Fibroblast of skin of right quadriceps (primary cell): ENCODE measurements at places on chromosomes 4 and X.

- DNase-seq: no peak
These were observed 247.2 kb downstream of the BMPR1B start for GRCh38 chr4:95004912-95005311.

GRCh38 chrX:103774070-103774642, 2.5 kb upstream of the PLP1 start:
- peak; percentile 38 for DNase-seq

GRCh38 chr4:7526929-7527535, 92.3 kb upstream of the PSAPL1 start:
- no peak for DNase-seq

DNA sequence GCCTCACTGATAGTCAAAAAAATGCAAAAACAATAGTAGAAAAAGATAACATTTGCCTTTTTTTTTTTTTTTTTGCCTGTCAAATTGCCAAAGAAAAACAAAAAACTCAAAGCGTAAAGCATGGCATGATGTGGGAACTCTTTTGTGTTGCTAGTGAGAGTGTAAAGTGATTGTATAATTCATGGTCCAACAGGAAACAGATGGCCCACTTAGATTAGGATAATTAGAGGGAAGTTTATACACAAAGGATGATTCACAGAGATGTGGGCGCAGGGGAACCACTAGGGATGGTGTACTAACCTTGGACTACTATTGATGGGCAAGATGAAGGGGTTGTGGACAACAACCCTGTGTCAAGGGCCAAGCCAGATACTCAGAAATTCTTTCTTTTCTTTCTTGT, 16.4 kb downstream of the MCUB start:
- DNase-seq: peak; percentile 17

GRCh38 chrX:150375243-150375770, 12.2 kb downstream of the MAMLD1 start:
- no peak for DNase-seq

GRCh38 chrX:40855411-40855810, 120.1 kb upstream of the MED14 start:
- DNase-seq: peak; percentile 1

GRCh38 chr4:154421618-154422017, 70.0 kb downstream of the DCHS2 start:
- DNase-seq: no peak

DNA sequence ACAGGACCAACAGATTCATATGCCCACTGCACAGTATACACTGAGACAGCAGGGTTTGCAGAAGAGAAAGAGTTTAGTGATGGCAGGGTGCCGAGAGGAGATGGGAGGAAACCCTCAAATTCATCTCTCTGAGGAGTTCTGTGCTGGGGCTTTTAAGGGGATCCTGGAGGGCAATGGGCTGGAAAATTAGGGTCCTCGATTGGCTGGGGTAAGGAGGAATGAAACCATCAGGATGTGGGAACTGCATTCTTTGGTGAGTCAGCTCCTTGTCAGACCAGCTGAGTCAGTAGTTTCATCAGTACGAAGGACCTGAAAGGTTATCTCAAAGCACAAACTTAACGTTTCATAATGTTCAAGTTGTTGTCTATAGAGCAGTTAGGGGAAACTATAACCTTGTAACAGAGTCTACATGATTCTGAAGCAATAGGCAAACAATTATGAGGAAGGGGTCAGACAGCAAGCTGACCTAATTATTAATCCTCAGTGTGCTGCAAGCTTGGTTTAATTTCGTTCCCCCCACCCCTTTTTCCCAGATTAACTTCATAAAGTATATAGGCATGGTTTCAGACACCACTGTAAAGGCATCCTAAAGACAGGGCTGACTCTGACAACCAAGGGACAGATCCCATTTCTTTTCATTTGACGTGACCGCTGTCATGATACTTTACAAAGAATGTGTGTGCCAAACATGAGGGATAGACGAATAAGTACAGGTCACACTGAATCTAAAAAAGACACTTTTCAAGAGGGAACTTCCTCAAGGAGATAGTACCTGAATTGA, 1.5 kb upstream of the MSMO1 start:
- DNase-seq: peak; percentile 90

DNA sequence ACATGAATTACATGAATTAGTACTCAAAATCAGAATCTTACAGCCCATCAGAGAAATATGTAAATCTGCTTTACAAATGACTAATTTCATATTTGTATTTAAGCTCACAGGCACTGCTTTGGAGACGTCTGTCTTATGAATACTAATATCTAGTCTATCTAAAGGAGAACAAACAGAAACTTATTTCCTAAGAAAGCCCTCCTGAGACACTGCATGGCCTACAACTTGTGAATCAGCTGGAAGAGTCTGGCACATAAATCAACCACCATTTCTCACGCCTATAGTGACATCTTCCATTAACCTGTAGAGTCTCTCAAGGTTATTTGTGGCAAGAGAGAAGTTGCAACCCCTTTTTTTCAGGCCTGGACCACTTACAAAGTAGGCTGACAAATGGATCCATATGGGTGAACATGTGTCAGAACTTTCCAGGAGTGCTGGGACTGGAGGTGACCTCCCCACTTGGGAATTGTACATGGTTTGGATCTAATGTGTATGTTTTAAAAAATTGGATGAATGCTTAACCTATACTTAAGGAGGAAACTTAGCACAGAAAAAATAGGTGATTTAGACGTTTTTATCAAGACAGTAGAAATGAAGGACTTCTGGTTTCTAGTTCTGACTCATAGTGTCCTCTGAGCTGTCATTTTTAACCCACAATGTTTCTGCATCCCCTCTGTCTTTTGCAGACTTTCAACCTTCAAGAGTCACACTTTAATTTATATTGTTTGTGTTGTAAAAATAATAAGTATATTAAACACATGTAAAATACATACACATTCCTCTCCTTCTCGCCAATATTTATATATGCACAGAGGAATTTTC, 83.2 kb upstream of the ARHGAP24 start:
- DNase-seq: peak; percentile 1

DNA sequence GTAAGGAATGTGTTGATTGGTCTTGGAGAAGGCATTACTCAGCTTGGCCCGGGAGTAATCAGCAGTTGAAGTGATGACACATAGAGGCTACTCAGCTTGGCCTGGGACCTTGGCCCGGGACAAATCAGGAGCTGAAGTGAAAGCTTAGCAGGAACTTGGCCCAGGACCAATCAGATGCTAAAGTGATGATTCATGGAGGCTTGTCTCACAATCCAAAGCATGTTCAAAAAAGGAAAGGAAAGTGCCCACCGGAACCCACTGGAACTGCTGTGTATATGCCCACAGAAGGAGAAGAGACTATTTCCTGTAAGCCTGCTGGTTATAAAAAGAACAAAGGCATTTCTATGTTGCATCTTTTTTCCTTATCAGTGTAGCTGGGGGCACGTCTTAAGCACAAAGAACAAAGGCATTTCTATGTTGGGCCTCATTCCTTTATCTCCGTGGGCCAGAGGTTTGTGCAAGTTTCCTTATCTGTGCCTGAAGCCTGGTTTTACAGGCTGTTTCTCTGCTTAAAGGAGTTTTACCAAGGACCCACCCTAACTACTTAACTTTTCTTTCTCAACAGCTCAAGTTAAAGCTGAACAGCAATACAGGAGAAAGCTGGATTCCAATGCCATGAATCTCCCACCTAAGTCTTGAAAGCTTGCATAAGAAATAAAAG, 1176.7 kb downstream of the NLGN4X start:
- DNase-seq: peak; percentile 81

DNA sequence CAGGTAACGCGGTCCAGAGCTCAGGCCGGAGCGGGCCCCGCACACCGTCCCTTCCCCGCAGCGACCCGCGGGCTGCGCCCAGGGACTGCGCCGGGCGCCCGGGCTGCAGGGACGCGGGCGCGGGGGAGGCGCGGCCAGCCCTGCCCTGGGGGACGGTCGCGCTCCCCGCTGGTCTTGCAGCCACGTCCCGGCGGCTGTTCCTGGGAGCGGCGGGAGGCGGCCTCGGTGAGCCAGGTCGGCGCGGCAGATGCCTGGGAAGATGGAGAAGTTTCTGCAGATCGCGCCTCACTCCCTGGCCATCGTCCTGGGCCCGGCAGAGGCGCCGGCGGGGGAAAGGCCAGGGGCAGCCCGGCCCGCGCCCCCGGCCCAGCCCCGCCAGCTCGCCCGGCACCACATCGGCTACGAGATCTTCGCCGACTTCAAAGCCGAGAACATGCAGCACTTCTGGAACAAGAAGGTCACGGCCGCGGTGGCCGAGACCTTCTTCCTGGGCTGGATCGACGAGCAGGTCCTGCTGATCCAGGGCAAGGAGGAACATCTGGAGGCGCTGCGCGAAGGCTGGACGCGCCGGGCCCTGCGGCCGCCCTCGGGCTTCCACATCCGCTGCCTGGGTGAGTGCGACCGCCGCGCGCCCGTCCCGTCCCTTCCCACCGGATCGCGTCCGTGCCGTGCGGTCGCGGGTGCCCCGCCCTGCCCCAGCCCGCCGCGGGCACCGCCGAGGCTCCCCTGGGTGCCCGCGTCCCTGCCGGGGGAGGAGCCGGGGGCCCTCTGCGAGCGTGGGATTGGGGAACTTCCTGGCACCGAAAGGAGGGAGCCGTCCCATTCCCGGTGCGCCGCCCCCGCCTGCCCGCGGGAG, 107.4 kb upstream of the STOX2 start:
- no peak for DNase-seq

DNA sequence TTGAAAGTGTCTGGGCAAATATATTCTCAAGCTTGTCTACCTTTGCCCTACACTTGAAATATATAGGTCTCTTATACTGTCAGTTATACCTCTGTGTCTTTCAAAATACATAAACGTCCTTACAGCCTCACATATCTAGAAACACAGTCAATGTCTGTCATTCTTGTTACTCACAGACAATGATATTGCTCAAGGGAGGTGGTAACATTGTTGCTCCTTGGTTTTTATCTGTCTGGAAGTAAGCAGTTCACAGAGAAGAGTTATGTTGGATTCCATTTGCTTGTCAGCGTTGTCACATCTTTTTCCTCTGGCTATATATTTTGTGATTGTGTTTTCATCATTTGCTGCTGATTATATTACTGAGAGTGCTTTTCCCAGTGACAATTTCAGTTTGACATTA, 1528.9 kb downstream of the PCDH7 start:
- no peak for DNase-seq

DNA sequence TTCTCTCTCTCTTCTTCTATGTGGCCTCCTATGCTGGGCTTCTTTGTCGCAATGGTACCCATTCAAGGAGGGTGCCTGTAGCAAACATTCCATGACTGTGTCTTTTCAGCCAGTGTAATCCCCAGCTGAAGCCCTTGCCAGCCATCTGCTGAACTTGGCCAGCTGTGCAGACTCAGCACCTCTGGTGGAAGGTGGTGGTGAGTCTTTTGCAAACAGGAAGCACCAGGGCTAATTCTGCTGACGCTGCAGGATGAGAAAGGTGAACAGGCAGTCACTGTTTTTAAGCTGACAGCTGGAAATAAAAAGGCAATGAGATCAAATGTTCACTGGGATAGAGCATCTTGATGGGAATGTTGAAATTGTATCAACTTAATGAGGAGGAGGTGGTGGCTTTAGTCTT, 298.7 kb upstream of the CLNK start:
- no peak for DNase-seq

GRCh38 chr4:7226439-7226838, 34.1 kb downstream of the SORCS2 start:
- no peak for DNase-seq

GRCh38 chr4:153212736-153213135, 8.5 kb downstream of the TRIM2 start:
- DNase-seq: no peak

DNA sequence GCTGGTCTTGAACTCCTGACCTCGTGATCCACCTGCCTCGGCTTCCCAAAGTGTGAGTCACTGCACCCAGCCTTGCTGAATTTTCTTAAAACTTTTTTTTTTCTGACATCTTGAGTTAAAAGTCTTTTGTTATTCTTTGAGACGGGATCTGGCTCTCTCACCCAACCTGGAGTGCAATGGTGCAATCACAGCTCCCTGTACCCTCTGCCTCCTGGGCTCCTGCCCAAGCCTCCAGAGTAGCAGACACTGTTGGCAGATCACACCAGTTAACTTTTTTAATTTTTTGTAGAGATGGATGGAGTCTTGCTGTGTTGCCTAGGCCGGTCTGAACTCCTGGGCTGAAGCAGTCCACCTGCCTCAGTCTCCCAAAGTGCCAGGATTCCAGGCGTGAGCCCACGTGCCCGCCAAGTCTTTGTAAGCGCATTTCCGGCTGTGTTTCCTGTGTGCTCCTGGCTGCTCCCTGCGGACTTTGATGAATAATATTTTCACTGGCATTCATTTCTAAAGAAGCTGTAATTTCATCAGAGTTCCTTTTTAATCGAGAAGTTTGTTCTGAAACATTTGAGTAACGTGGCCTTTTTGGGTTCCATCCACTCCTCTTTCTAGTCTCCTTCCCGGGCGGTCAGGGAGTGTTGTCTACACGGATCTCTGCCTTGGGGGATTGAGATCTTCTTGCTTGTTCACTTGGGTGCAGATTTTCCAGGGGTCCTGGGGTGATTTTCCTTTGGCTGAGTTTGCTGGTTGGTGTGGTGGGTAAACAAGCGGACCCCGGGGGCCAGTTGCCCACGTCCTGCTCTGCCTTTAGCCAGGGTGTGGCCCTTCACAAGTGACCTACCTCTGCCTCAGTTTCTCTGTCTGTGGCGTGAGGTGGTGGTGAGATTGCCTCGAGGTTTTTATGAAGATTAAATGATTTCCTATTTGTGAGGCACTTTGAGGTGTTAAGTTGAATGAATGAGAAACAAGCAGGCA, 44.4 kb downstream of the PCGF3 start:
- DNase-seq: peak; percentile 41

DNA sequence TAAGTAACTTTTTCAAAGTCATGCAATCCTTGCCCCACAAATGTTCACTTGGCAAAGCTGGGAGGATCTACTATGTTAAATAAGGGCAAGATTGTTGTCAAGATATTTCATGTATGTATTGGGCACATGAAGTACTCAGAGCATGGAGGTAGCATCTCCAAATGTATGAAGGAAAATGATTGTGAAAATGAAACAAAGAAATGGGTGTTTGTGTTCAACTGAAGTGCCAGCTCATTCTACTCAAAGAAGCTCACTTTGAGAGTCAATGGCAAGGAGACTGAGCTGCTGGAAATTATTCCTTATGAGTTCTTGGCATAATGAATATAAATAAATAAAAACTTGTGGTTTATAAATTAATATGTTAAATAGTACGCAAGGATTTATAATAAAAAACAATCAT, 124.5 kb upstream of the ARSJ start:
- no peak for DNase-seq

GRCh38 chr4:44632089-44632488, 19.3 kb downstream of the YIPF7 start:
- DNase-seq: no peak

- no peak for DNase-seq
These were observed 82.3 kb downstream of the SRPX start for GRCh38 chrX:38138157-38138891.

DNA sequence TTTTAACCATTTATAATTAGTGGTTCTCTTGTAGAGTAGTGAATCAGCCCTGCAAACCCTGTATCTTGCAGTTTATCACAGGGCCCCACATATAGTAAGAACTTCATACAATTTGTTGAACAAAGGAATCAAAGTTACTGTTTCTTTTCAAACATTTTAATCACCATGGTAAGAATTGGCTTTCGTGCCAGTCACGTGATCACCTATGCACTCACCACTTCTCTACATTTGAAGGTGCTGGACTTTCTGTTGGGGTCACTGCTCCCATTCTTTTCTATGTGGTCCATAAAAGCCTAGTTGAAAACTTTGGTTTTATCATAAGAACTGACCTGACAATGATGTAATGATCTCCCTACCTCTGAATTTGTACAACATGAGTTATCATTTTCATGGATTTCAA, 426.4 kb upstream of the CPEB2 start:
- DNase-seq: no peak

- DNase-seq: no peak
These were observed 635.2 kb upstream of the FRG1 start for GRCh38 chr4:189305500-189305899.
